ENCODE measurements at places on chromosomes 5 and 9. TPM values are rescaled to one million over a fixed set of nuclear protein-coding genes. Genes with fewer than 3 reads are reported as not detected.

- no peak for DNase-seq
Observed at GRCh38 chr5:111254613-111255012, 30.4 kb downstream of the CAMK4 start.

GRCh38 chr9:30065888-30066287 is 2318.6 kb upstream of the ACO1 start:
- DNase-seq, result no peak

Gene LIX1
- total RNA-seq, result 0.08 TPM

Gene GALNT12
- total RNA-seq, result 22.1 TPM

DNA sequence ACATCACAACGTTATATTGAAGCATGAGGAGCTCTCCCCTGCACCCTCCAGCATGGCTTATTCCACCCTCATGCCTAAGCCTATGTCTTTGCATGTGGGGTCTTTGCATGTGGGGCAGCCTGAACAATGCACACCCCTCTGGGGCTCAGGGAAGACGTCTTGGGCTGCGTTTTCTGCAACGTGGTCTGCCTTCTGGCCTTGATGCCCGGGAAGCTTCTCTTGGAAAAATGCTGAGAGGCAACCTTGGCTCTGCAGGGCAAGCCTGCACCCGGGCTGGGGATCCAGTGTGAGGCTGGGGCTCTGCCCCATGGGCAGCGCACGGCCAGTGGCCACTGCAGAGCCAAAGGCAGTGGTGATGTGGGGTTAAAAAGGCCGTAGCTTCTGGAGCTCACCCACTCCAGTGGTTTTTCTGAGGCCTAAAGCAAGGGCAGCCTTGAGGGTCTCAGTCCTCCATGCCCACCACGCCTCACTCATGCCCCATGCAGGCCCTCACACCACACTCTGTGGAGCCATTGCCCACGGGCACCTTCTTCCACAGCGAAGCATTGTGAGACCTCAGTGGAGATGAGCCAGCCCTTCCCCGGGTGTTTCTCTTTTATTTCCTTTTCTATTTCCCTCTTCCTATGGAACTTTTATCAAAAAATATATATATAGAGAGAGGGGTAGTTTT is 112.2 kb downstream of the MRPL36 start:
- no peak for DNase-seq

DNA sequence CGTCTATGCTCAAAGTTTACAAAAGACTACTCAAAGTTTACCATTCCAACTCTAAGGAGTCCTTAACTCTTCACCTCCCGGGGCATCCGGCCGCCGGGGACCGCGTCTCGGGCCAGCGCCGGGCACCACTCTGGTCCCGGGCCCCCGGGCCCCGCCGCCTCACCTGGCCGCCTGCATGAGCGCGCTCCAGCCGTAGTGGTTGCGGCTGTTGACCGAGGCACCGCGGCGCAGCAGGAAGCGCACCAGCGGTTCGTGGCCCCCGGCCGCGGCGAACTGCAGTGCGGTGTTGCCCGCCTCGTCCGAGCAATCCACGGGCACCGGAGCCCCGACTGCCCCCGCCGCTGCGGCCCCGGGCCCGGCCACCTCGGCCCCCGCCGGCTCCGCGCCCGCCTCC is 388 bp downstream of the ANKS6 start:
- DNase-seq, result peak; percentile 72

Gene TSLP
- total RNA-seq, result 0.51 TPM

DNA sequence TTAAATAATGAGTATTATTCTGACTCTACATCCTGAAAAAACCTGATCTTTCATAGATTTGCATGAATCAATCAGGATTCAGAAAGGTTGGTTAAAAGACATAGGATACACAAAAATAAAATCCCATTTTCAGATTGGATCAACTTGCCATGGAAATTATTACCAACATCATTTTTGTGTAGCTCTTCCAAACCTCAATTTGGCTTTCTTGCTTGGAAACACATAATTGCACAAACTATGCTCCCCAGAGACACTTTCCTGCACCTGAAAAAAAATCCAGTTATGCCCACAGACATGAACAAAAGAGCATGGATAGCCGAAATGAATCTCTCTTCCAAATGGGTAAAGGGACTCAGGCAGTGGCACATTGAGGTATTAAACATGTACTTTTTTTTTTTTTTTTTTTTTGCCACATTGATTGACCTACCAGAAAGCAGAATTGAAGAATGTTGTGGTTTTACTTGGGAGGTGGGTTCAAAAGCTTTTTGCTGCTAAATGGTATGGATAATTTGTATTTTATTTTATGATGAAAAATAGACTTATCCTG is 135.4 kb upstream of the FBN2 start:
- no peak for DNase-seq

- DNase-seq, result no peak
Observed at GRCh38 chr5:133842846-133843611, 125.4 kb downstream of the C5orf15 start.

Gene RGMB
- total RNA-seq, result 60.2 TPM

DNA sequence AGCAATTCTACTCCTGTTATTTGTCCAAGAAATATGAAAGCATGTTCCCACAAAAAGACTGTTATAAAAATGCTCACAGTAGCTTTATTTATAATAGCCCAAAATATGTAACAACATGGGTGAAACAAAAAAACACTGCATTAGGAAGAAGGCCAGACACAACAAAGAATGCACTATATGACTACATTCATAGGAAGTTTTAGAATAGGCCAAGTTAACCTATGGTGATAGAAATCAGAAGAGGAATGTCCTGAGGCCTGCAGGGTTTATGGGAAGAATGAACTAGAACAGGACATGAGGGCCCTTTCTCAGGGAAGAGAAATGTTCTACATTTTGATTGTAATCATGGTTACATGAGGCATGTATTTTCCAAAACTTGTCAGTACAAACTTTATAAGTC is 24.7 kb upstream of the TAS2R1 start:
- DNase-seq, result no peak

- DNase-seq, result no peak
Observed at GRCh38 chr9:8821910-8822666, 1022.5 kb upstream of the DMAC1 start.

- no peak for DNase-seq
Observed at GRCh38 chr5:38714240-38714639, 131.6 kb upstream of the OSMR start.

GRCh38 chr9:83472221-83472665 is 66.0 kb downstream of the FRMD3 start:
- DNase-seq, result no peak

GRCh38 chr5:176948458-176948857 is 49.3 kb upstream of the HK3 start:
- DNase-seq, result no peak

- DNase-seq, result no peak
Observed at GRCh38 chr9:2132484-2133082, 117.4 kb downstream of the SMARCA2 start.

Gene ARHGEF39
- 36.4 TPM for total RNA-seq

- DNase-seq, result no peak
Observed at GRCh38 chr5:169404223-169404622, 103.3 kb upstream of the SLIT3 start.

Gene GABRA1
- 0.33 TPM for total RNA-seq

DNA sequence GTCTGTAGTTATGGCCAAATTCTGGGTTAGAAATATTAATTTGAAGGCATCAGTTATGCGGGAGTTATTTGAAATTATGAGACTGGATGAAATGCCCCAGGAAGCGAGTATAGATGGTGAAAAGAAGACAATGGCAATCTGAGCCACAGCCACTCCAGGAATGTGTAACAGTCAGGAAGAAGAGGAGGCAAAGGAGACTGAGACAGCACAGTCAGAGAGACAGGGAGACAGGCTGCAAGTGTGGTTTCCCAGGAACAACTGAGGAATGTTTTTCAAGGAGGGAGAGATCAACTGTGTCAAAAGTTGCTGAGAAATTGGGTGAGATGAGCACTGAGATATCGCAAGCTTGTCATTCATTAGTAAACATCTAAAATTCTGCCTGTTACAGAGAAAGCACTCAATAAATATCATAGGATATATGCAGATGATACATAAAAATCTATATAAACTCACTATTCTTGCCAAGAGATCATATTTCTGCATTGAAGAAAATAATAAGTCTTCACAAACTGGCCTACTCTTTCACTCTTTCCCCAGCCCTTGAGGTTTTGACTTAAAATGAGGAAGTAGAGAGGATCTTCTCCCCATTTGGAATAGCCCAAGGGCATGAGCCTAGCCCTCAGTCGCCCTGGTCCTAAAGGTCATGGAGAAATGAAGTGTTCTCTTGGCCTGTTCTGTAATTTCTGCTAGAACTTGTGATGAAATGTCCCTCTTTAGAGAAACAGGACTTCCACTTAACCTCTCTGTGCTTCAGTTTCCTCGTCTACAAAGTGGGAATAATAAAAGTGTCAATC is 48.5 kb upstream of the RLN1 start:
- no peak for DNase-seq

DNA sequence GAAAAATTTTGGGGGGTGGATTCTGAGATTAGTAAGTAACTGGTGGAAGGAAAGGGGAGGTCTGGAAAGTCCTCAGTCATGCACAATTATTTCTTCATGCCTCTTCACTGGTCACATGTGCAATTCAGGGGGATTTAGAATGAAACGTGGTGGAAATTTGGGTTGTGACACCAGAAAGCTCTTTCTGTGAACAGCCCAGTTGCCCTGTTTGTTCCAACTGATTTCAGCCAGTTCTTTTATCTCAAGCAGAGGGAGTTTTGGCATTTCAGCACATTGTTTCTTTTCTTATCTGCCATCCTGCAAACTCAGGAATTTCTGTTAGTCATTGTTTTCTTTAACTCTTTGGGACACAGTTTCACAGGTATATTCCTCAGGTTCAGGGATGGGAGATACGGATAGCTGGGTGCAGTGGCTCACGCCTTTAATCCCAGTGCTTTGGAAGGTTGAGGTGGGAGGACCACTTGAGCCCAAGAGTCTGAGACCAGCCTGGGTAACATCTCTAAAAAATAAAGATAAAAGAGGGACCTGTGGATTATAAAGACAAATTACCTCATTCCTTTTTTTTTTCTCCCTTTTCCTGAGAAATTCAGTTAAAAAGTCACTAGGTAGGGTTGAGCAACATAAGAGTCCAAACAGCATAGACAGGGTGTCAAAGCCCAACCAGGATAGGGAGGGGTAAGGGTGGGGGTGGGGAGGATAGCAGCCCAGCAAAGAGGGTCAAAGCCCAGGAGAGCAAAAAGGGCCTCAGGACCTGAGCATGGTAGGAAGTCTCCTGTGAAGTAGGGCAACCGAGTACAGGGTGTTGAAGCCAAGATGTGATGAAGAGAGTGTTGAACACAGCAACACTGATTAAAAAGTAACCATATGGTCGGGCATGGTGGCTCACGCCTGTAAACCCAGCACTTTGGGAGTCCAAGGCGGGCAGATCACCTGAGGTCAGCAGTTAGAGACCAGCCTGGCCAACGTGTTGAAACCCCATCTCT is 5.4 kb upstream of the B4GALT1 start:
- DNase-seq, result peak; percentile 60

Gene F12
- total RNA-seq, result 2.7 TPM

Gene PIP5K1B
- 9.1 TPM for total RNA-seq

Data from endodermal cell (in vitro differentiated cells).